RWPE2 (cell line): ENCODE measurements at places on chromosomes 13 and 19.

GRCh38 chr13:99347335-99347878 lies 40.2 kb upstream of the GPR183 start:
- DNase-seq, result no peak

DNA sequence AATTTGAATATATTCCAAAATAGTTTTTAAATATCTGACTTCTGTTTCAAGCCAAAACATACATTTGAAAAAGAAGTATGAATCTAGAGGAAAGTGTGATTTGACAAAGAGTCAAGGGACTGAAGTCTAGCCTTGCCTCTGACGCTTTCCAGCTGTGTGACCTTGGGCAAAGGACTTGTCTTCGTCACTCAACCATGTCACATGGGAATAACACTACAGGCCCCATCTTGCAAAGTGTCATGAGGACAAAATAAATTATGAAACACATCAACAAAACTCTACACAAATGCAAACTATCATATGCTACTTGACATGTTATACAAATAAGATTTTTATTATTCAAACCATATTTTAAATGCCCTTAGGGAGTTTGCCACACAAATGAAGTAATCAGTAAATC lies 73.0 kb downstream of the CYSLTR2 start:
- DNase-seq, result no peak

- no peak for DNase-seq
Observed at GRCh38 chr13:29497137-29497654, 98.3 kb downstream of the SLC7A1 start.

GRCh38 chr13:100530671-100531213 lies 57.8 kb downstream of the GGACT start:
- DNase-seq, result no peak

- DNase-seq, result no peak
Observed at GRCh38 chr19:58434217-58434616, 5.7 kb downstream of the ZNF132 start.

GRCh38 chr19:990119-990571 lies 6.0 kb downstream of the WDR18 start:
- DNase-seq, result peak; percentile 58

- DNase-seq, result no peak
Observed at GRCh38 chr13:101846701-101847100, 394.2 kb downstream of the ITGBL1 start.

GRCh38 chr19:1809678-1810077 lies 2.4 kb downstream of the ATP8B3 start:
- no peak for DNase-seq

- DNase-seq, result no peak
Observed at GRCh38 chr19:17807731-17808316, 12.9 kb downstream of the B3GNT3 start.

- no peak for DNase-seq
Observed at GRCh38 chr19:39110263-39110967, 15.2 kb upstream of the PAK4 start.

DNA sequence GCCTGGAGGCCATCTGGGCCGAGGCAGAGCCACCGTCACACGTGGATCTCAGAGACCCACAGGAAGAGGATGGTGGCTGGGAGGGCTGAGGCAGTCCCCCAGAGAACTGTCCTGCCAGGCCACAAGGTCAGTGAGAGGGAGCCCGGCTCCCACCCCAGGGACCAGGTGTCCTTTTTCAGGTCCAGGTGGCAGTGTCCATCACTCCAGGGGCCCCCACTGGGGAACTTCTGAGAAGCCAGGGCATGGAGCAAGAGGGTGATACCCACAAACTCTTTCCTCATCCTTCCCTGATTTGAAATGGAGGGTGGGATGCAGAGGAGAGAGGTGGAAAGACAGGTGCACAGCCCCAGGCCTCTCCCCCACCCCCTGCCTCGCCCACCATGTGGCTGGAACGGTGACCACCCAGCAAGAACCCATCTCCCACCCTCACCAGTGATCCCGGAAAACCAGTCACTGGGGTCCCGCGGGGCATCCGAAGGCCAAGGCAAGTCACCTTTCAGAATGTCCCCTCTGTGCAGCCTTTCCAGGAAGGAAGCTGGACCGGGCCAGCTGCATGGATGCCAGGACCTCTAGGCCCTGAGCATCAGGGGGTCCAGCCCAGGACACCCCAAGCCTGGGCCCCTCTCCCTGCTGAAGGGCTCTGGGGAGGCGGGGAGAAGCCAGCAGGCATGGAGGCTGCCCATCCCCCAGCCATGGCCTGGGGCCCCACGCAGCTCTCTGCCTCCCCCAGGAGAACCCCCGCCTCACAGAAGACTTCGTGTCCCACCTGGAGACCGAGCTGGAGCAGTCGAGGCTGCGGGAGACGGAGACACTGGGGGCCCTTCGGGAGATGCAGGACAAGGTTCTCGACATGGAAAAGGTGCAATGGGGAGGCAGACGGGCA lies 14.1 kb downstream of the PRR36 start:
- DNase-seq, result no peak

DNA sequence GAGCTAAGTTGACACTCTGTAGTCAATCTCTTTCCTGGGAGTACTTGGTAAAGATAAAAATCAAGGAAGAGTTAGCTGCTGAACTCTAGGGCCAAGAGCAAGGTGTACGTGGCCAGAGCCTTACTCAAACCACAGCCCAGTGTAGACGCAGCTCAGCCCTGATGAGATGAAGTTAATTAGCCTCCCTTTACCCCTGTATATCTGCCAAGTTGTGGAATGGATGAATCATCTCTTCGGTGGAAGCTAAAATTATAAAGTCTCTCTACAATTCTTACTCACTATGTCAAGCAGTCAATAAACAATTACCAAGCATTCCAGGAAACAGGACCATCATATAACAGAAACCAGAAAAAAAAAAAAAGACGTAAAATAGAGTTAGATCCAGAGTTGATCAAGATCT lies 146.9 kb upstream of the UFM1 start:
- DNase-seq, result no peak

DNA sequence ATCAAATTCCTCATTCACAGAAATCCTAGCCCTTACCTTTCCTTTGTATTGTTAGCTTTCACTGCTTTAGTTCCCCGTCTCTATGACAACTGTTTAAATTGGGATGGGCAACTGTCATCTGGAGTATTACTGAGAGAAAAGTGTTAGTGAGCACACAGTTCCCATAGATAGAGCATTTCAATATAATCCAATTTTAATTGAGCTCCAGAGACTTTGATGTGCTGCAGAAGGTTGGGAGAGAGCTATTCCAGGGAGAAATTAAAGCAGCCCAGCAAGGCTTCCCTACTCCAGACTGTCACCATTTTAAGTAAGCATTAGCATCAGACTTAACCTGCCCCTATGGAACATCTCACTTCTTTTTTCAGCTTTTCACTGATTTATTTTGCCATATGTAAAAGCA lies 55.0 kb upstream of the MAB21L1 start:
- DNase-seq, result no peak

- no peak for DNase-seq
Observed at GRCh38 chr19:37920591-37921450, 13.8 kb downstream of the SIPA1L3 start.

DNA sequence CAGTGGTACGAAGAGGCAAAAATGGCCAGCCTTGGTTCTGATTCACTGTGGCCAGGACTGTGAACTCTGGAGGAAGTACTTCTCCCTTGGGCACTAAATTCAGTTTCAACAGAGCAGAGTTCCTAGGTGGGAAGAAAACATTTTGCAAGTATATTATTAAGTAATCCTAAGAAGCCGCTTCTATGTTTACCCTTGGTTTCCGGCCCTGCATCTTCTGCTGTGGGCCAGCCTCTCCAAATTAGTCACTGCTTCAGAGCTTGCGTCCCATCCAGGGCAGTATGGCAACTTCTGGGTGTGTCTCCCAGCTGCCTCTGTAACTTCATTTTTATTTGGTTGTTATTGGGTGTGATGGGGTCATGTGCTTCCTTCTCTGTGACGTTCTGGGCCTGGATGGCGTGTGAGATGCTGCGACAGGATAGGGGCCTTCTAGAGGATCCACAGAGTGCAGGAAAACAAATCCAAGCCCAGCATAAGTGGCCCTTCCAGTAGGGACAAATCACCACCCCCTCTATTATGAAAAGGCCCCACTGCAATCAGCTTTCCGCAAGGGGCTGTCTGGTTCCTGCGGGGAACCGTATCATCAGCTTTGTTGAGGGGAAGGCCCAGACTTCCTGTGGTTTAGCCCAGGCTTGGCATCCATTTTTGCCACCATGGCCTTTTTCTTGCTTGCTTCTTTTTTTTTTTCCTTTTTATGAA lies 55.1 kb upstream of the C1QTNF9 start:
- DNase-seq, result no peak

DNA sequence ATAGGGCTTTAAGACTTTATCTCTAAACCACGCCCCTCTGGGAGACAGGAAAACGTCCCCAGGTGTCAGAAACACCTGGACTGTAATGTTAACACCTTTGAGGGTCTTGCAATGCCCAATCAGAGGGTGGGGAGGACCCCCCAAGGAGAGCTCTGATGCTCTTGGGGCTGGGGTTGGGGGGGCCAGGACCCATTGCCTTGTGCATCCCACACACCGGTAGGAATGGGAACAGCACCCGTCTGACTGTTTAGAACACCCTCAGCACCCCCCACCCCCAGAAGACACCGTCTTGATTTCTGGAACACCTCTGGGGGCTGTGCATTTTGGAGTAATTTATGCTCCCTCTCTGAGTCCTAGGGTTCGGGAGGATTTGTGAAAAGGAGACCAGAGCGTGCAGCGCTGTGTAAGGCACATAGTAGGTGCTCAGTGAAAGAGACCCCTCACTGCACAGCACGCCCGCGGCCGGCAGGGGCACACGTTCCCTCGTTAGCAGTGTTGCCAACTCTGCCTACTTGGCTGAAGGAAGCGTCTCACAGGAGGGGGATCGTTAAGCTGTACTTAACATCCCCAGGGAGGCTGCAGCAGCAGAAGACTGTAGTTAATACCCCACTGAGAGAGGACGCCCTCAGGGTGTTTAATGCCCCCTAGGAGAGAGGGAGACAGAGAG lies 2.8 kb upstream of the ERFL start:
- DNase-seq, result no peak

DNA sequence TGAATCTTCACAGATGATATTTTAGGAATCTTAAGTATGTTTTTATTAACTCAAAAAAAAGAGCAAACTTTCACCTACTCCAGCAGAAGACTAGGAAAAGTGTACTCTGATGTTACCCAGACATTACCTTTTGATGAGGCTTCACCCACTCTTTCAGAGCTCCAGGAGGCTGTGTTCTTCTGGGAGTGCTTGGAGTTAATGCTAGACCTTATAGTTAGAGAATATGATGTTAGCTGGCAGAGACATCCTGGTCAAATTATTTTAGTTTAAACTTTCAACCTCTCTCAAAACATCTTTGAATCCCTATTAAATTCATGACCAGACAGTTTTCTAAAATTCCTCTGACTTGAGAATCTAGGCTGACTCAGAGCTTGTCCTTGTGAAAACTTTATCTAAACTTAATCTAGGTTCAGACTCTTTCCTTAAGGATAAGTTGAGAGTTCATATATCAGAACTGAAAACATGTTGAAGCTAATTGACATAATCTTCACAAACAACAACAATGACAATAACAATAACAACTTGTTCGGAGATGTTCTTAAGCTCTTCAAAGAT lies 82.8 kb downstream of the ITGBL1 start:
- DNase-seq, result no peak

- no peak for DNase-seq
Observed at GRCh38 chr19:4559569-4559968, at the start of gene SEMA6B. SEMA6B (minus strand) TSS chr19:4559684; CDS start chr19:4558457, 1,227 bp downstream.

DNA sequence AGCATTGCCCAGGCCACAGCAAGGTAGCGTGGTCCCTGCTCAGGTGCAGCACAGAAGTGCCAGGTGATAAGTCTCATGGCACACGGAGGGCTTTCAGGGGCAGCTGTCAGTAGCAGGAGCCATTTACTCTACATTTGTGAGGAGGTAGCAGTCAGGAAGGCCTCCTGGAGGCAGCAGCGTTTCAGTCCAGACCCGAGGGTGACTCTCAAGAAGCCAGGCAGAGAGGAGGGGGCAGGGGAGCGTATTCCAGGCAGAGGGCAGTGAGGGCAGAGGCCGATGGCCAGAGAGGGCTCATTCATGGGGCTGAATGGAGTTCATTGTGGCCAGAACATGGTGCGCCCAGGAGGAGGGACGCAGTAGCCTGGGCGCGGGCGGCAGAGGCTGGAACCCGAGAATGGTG lies 8.9 kb downstream of the PIAS4 start:
- no peak for DNase-seq

- DNase-seq, result no peak
Observed at GRCh38 chr13:30148171-30148754, 159.1 kb downstream of the KATNAL1 start.

DNA sequence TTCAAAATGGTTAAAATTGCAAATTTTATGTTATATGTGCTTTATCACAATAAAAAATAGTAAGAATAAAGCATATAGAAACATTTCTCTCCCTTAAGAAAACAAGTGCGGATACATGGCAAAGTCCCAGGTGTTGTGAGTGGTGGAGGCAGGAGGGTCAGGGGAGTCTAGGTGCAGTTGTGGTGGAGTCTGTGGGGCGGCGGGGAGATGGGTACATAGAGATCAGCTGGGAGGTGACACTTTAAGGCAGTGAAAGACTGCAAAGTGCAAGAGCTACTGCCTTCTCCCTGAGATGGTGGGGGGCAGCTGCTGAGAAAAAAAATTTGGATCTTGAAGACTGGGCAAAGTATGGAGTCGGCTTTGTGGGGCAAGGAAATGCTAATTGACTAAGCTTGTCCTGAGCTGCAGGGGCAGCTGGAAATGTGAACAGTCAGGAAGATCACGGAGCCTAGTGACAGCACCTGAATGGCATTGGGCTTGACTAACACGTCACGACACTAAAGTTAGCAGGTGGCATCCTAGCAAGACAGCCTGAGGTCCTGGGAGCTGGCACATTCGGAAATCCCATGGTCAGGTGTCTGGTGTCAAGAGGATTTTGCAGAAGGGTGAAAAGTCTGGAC lies 72.9 kb upstream of the IRS2 start:
- DNase-seq, result no peak

- DNase-seq, result no peak
Observed at GRCh38 chr13:100490692-100491091, 97.9 kb downstream of the GGACT start.

DNA sequence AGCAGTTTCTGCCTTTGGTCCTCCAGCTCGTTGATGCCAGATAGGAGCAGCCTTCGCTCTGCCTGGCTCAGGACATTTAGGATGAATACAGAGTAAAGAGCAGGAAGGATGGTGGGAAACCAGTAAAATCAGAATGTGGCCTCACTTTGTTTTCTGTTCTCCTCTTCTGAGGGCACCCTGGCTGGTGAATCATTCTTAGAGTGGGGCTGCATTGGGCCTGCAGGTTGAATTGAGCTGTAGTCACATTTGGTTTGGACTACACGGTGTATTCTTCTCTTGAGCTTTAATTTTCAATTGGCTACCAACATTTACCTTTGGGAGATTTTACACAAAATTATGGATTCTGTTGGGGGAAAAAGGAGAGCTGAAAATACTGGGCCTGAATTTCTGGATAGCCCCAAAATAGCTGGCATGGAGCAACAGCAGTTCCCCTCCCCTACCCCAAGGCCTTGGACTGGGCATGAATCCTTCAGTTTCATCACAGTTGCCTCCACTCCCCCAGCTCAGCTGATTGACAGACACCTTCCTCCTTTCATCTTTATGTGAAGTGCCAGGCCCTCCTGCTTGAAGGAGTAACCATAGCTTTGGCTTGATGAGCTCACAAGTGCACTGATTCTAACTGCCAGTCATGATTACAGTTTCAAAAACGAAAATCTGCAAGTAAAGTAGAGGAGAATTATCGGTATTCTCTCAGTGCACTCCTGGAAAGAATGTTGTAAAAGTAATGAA lies 24.3 kb downstream of the ERCC5 start:
- no peak for DNase-seq
